ENCODE measurements at places on chromosomes 7 and 10.

DNA sequence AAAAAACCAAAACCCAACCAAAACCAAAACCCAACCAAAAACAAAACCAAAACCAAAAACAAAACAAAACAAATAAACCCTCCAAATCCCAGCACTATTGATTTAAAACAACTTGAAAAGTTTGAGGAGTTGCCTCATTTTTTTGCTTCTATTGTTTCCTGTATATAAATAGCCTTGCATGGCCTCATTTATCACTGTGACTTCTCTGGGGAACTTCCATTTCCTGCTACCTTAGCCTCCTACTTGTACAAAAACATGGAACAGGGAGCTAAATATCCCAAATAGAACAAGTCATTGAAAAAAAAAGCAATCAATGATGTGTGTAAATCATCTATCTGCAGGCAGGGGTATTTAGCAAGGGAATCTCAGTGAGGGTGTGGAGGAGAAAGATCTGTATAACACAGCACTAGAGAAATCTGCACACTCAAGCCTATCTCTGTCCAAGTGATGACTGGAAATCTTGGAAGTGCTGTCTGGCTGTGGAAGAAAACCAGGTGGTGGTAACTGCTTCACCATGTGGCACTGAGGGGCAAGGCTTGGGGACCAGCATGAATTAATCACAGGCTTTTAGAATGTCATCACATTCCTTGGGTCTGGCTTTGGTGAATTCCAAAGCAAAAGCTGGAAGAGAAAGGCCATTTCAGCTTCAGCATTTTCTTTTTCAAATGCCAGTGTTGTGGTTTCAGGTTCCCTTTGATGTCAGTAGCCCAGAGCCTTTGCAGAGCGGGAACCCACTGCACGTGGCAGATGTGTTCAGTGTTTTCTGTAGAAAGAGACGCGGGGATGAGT lies 349.5 kb upstream of the ZNF32 start:
- no peak for DNase-seq

- peak; percentile 9 for DNase-seq
Observed at GRCh38 chr10:51031950-51032349, 42.3 kb upstream of the PRKG1 start.

- DNase-seq: no peak
Observed at GRCh38 chr7:12716134-12716681, 28.8 kb downstream of the ARL4A start.

GRCh38 chr10:60142736-60143135 lies 236.4 kb upstream of the CCDC6 start:
- DNase-seq: no peak

DNA sequence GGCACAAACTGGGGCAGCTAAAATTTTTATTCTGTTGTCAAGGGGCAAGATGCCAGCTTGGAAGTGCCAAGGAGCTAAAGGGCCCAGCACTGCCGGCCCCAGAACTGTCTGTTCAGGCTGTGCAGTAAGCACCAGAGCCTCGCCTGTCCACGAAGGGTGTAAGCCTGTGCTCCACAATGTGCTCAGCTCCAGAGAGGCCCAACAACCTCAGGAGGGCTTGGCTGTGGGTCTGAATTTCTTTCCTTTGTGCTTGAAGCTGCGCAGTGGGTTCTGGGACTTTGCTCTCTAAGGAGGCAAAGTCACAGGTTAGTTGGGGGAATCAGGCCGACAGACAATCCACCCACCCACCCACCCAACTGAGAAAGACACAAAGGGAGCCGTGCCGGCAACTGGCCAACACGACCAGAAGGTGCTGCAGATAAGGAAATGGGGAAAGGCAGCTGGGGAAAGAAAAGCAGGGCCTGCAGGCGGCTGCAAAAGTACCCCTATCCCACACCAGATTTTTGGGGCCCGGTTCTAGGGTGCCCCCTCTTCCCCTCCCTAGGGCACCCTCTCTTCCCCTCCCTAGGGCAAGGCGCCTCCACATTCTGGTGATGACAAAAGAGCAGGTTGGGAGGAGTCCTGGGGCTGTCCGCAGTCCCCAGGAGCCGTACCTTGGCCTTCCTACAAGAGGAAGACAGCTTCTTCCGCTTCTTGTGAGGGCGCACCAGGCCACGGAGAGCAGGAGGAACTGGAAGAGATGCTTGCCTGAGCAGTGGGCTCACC lies 7.7 kb downstream of the DDX56 start:
- no peak for DNase-seq

DNA sequence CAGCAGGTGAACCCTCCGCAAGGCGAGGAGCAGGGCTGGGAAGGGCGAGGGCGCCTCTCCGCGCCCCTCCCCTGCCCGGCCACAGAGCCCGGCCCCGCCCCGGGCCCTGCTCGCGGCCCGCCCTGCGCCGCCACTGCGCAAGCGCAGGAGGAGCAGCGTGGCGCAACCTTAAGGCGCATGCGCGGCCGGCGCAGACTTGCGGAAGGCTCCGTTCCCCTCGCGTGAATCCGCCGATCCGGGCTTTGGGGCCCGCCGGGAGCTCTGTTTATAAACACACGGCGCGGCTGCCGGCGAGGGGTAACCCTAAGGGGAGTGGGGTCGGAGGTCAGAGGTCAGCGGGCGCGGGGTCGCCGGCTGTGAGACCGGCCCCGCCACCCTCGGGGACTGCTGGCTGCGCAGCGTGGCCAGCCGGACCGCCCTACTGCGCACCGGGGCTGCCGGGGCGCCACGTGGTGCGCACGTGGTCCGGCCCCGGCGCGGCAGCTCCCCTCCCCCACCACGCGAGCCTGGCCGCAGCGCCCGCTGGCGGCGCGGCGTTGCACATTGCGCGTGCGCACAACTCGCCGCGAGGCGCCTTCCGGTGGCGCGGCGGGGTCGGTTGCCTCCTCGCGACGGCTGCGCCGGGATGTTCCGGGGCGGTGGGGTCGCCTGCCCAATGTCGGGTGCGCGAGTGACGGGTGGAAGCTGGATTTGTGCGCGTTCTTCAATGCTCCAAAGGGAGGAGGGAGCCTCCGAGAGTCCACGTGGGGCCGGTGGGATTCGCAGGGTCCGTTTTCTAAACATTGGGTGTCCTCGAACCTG lies 40.2 kb upstream of the FOXK1 start:
- DNase-seq: no peak

- DNase-seq: no peak
Observed at GRCh38 chr7:4233146-4233545, 448.9 kb upstream of the FOXK1 start.

GRCh38 chr10:113916053-113916452 lies 61.6 kb downstream of the NHLRC2 start:
- no peak for DNase-seq

DNA sequence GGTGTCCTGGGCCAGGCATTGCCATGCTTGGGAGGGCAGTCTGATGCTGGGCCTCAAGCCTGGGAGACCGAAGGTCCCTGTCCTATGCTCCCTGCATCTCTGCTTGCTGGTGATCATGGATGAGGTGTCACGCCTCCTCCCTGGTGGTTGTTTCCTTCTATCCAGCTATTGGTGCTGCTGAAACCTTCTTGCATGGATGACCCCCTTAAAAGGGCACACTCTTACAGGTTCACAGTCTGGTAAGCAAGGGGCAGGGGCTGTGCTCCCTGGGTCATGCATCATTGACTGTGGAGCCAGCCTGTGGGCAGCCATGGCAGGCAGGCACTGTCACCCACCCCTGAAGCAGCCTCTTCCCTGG lies 36.8 kb upstream of the SLC29A3 start:
- no peak for DNase-seq

DNA sequence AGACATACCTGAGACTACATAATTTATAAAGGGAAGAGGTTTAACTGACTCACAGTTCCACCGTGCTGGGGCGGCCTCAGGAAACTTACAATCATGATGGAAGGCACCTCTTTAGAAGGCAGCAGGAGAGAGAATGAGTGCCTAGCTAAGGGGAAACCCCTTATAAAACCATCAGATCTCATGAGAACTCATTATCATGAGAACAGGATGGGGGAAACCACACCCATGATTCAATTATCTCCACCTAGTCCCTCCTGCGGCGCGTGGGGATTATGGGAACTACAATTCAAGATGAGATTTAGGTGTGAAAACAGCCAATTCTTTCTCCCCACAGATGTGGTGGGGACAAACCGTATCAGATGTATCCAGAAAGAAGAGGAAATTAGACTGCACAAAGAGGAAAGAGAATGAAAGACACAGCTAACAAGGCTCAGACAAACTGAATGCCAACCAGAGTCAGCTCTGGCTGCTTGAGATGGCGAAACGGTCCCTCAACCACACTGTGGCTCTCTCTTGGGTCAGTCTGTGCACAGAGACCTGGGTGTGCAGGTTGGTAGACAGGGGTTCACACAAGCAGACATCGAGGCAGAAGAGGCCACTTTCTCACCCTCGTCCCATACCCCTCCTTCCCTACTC lies 375.6 kb downstream of the SFMBT2 start:
- DNase-seq: no peak

Measured in iPS DF 19.7 (cell line).